ENCODE measurements at places on chromosomes 5 and 9. TPM values are rescaled to one million over a fixed set of nuclear protein-coding genes. Genes with fewer than 3 reads are reported as not detected.

GRCh38 chr5:44665101-44665701 is 143.5 kb upstream of the MRPS30 start:
- no peak overlapping the region for H3K27ac ChIP-seq
- DNase-seq, result no peak
- no peak overlapping the region for H3K4me3 ChIP-seq

Gene FYB1
- not detected for total RNA-seq

GRCh38 chr9:108813951-108814601 is 41.7 kb downstream of the ACTL7B start:
- no peaks in the 10 kb centered on the region for H3K4me1 ChIP-seq
- peak; percentile 19 for DNase-seq
- H3K36me3 ChIP-seq, result no peaks in the 10 kb centered on the region
- H3K27ac ChIP-seq, result no peak overlapping the region

- no peak overlapping the region for H3K27ac ChIP-seq
- H3K4me1 ChIP-seq, result no peaks in the 10 kb centered on the region
- no peak overlapping the region for H3K4me3 ChIP-seq
- no peaks in the 10 kb centered on the region for H3K27me3 ChIP-seq
- no peak for DNase-seq
- no peaks in the 10 kb centered on the region for H3K36me3 ChIP-seq
Observed at GRCh38 chr9:89421595-89421994, 76.3 kb downstream of the SEMA4D start.

GRCh38 chr5:34017254-34017653 is 9.4 kb upstream of the AMACR start:
- H3K4me1 ChIP-seq, result no peaks in the 10 kb centered on the region
- no peak overlapping the region for H3K27ac ChIP-seq
- H3K4me3 ChIP-seq, result no peak overlapping the region
- no peak for DNase-seq
- H3K27me3 ChIP-seq, result no peaks in the 10 kb centered on the region

DNA sequence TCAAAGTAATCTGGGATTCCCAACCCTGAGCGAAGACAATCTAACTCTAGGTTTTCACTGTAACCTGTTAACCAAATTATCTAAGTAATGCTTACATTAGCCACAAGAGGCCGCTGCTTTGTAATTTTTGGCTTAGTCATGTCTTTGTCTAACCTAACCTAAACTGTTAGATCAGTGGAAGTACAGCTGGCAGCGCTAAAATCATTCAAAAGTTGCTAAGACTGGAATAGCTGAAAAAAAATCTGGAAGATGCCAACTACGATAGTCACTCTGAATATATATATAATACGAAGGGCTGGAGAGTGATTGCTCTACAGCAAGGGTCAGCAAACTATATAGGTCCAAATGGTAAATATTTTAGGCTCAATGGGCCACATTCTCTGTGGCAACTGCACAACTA is 60.2 kb downstream of the FBXO38 start:
- DNase-seq, result no peak
- no peaks in the 10 kb centered on the region for H3K4me1 ChIP-seq
- no peak overlapping the region for H3K27ac ChIP-seq
- H3K36me3 ChIP-seq, result no peaks in the 10 kb centered on the region
- no peaks in the 10 kb centered on the region for H3K27me3 ChIP-seq

DNA sequence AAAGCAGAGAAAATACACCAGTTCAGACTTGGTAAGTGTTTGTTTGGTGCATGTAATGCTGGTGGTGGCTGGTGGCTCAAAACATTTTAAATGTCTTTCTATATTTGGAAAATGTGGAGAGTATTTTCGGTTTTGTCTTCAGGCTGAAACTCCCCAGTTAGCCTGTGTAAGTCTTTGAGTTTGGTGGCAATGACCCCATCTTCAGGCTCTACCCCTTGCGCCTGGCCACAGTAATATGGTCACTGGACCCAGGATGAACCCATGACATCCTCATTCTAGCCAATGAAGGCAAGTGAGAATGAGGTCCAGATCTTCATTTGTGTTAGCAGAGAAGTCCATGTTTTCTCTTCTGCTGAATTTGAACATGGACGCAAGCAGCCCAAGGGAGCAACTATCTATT is 422.6 kb downstream of the BRINP1 start:
- no peaks in the 10 kb centered on the region for H3K27me3 ChIP-seq
- H3K27ac ChIP-seq, result no peak overlapping the region
- H3K36me3 ChIP-seq, result no peaks in the 10 kb centered on the region
- no peak overlapping the region for H3K4me3 ChIP-seq

DNA sequence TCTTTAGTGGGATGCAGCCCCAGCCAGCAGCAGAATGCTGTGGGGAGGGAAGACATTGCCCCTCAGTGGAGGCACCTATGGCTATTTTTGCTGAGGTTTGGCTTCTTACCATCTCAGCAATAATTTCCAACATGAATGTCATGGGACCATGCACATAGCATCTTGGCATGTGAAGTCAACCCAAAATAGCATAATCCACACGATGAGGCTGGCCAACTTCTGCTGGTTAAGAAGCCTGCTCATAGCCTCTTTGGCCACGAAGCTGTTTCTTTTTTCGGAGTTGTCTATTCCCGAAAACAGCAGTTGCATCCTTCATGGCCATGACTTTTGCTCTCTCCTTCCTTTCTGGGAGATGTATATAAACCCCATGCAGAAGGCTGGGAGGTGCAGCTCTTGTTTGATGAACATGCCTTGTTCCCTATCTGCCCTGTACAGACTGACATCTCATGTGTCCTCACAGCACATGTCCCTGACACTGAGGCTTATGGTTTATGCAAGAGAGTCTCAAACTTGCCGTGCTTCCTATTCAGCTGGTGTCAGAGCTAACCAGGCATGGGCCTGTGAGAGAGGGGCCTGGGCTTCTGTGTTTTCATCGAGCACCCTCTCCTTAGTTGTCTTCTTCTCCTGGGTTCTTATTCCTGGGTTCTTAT is 45.3 kb downstream of the SYK start:
- DNase-seq, result no peak
- H3K4me3 ChIP-seq, result no peak overlapping the region
- no peaks in the 10 kb centered on the region for H3K27me3 ChIP-seq
- no peak overlapping the region for H3K27ac ChIP-seq
- H3K4me1 ChIP-seq, result no peaks in the 10 kb centered on the region

- H3K4me3 ChIP-seq, result no peak overlapping the region
- DNase-seq, result no peak
- no peaks in the 10 kb centered on the region for H3K27me3 ChIP-seq
- H3K27ac ChIP-seq, result no peak overlapping the region
- no peaks in the 10 kb centered on the region for H3K36me3 ChIP-seq
Observed at GRCh38 chr5:80619086-80619485, 35.4 kb upstream of the MSH3 start.

- no peaks in the 10 kb centered on the region for H3K27me3 ChIP-seq
Observed at GRCh38 chr9:36744678-36745077, 172.0 kb downstream of the MELK start.

GRCh38 chr5:80411589-80412219 is 3.8 kb downstream of the ZFYVE16 start:
- DNase-seq, result no peak
- no peak overlapping the region for H3K27ac ChIP-seq
- H3K36me3 ChIP-seq, result no peaks in the 10 kb centered on the region

Gene PKD2L2
- total RNA-seq, result not detected

Gene COL23A1
- 5.9 TPM for total RNA-seq

GRCh38 chr5:79890119-79890929 is 100.7 kb downstream of the MTX3 start:
- no peaks in the 10 kb centered on the region for H3K27me3 ChIP-seq
- H3K4me3 ChIP-seq, result no peak overlapping the region
- no peak for DNase-seq
- no peaks in the 10 kb centered on the region for H3K4me1 ChIP-seq

GRCh38 chr5:6783787-6784186 is 70.6 kb downstream of the TENT4A start:
- no peaks in the 10 kb centered on the region for H3K4me1 ChIP-seq
- no peaks in the 10 kb centered on the region for H3K36me3 ChIP-seq
- no peaks in the 10 kb centered on the region for H3K27me3 ChIP-seq
- no peak overlapping the region for H3K4me3 ChIP-seq
- no peak overlapping the region for H3K27ac ChIP-seq

Gene WDR38
- not detected for total RNA-seq

GRCh38 chr5:142634216-142635011 is 51.5 kb downstream of the FGF1 start:
- no peaks in the 10 kb centered on the region for H3K4me1 ChIP-seq
- DNase-seq, result no peak
- no peak overlapping the region for H3K27ac ChIP-seq
- H3K27me3 ChIP-seq, result no peaks in the 10 kb centered on the region

- H3K4me3 ChIP-seq, result no peak overlapping the region
- H3K36me3 ChIP-seq, result no peaks in the 10 kb centered on the region
- H3K27ac ChIP-seq, result no peak overlapping the region
- H3K27me3 ChIP-seq, result no peaks in the 10 kb centered on the region
- no peak for DNase-seq
- peaks cover under 1% of the 10 kb centered on the region for H3K4me1 ChIP-seq
Observed at GRCh38 chr5:10582512-10582897, 18.6 kb downstream of the ANKRD33B start.

GRCh38 chr9:123389070-123389469 is 33.1 kb downstream of the CRB2 start:
- no peak overlapping the region for H3K4me3 ChIP-seq
- H3K27ac ChIP-seq, result no peak overlapping the region
- no peak for DNase-seq

DNA sequence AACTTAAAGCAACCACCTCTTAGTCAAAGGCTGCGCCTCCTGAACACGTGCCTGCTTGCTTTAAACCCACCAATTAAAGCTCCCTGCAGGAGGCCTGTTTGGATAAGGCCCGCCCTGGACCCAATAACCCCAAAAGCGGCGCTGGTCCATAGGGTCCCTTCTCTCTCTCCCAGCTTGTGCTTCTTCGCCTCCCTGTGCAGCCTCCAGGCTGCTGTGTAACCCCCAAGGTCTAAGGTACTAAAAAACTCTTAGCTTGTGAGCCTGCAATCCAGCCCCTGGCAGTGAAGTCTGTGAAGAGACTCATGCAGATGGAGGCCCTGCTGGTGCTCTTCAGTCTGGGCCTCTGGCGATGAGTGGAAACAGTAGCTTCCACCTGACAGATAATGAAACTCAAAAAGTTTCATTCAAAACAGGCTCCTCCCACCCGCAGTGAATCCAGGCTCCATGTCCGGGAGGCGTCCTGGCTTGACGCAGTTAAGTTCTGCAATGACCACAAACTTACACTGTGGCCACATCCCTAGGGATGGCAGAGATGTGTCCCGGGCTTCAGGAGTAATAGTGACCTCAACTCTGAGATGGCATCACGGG is 97.3 kb downstream of the PRRT1B start:
- no peak overlapping the region for H3K4me3 ChIP-seq
- no peak for DNase-seq
- H3K27ac ChIP-seq, result no peak overlapping the region
- peaks cover 4% of the 10 kb centered on the region for H3K36me3 ChIP-seq

Gene CHSY3
- total RNA-seq, result 1.4 TPM

DNA sequence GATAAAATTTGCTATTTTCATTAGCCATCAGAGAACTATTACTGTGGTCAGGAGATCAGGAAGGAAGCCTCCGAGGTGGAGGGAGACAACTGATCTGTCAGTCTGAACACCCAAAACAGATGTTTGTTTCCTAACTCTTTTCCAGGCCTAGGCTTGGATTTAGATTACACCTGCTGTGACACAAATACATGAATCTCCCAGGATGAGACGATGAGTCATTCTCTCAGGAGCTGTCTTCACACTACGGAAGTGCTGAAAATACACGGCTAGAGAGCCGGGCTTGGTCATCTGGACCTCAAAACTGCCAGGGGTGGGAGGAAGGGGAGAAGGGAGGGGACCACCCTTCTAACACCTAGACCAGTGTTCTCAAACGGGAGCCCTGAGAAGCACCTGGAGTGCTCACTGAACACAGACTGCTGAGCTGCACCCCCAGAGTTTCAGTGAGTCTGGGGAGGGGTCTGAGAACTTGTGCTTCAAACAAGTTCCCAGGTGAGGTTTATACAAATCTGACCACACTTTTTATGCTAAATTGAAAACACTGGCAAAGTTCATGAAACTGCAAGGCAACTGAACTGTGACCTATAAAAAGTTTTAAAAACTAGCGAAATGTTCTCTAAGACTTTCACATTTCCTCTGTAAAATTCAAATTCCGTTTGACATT is 80.3 kb upstream of the EQTN start:
- no peaks in the 10 kb centered on the region for H3K36me3 ChIP-seq
- peak overlapping the region; percentile 13 for H3K27ac ChIP-seq
- H3K4me1 ChIP-seq, result no peaks in the 10 kb centered on the region
- H3K4me3 ChIP-seq, result no peak overlapping the region

DNA sequence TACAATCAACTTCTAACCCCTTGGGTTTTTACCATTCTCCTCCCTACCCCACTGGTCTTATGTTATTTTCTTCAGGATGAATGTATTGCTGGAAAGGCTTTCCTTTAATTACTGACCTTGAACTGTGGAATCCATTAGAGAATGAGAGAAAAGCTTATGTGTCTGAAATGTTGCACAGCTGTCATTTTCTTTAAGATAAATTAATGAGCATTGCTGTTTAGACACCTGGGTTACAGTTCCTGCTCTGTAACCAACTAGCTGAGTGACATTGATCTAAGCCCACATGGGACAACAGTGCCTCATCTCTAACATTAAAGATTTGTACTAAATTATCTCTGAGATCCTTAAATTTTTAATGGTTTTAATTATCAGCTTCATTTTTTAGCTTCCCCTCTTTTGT is 507.0 kb downstream of the TAF11L14 start:
- H3K4me1 ChIP-seq, result no peaks in the 10 kb centered on the region
- H3K4me3 ChIP-seq, result no peak overlapping the region
- H3K36me3 ChIP-seq, result no peaks in the 10 kb centered on the region
- H3K27ac ChIP-seq, result no peak overlapping the region

DNA sequence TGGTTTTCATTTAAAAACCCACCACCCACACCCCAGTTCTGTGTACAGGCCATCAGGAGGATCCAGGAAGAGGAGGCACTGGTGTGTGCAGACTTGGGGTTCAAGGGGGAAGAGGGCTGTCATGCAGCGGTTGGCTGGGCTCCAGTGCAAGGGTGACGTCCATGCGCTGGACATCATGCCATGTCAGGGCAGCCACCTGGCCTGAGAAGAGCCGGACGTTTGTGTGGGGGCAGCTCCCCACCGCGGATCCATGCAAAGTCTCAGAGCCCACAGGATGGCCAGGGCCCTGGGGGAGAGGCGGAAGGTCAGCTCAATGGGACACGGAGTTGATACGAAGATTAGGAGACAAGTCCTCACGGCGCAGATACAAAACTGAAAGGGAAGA is 11.1 kb downstream of the BRD9 start:
- H3K27me3 ChIP-seq, result no peaks in the 10 kb centered on the region
- DNase-seq, result no peak

DNA sequence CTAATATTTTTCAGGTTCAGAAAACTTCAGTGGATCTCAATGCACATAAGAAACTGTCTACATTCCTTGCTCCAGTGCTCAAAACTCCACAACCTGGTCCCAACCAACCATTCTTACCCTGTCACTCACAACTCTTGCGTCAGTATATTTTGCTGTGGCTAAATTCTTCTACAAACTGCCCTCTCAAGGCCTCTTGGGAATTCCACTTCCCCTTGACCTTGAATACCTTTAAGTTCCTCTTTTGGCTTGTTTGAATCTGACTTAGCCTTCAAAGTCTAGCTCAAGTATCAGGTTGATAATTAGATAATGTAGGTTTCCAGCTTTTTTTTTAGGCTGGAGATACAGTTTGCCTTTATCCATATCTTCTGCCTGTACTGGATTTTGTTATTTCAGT is 128.3 kb downstream of the SLF1 start:
- no peaks in the 10 kb centered on the region for H3K4me1 ChIP-seq
- H3K36me3 ChIP-seq, result no peaks in the 10 kb centered on the region
- no peak for DNase-seq
- no peak overlapping the region for H3K4me3 ChIP-seq

Gene KIF12
- total RNA-seq, result 3.4 TPM

Gene DAPK1
- 131 TPM for total RNA-seq

Gene C5orf52
- not detected for total RNA-seq
